ENCODE measurements at places on chromosomes 5 and 9.

DNA sequence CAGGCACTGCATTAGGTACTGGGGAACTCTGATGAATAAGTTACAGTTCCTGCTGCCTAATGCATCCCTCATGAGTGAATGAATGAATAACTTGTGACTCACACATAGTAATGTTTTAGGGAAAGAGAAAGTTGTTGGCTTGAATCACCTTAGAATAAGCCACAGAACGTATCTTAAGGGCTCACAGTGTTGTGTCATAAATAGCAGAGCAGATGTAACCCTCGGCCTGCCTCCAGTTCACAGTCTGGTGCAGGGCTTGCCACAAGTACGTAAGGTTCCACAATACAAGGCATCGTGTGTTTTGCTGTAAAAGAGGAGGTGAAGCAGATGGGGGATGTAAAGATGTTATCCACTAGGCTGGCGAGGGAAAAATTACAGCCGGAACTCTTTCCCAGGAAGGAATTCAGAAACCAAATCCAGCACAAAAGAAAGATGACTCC is 218.7 kb downstream of the TRPM3 start:
- DNase-seq, result no peak

DNA sequence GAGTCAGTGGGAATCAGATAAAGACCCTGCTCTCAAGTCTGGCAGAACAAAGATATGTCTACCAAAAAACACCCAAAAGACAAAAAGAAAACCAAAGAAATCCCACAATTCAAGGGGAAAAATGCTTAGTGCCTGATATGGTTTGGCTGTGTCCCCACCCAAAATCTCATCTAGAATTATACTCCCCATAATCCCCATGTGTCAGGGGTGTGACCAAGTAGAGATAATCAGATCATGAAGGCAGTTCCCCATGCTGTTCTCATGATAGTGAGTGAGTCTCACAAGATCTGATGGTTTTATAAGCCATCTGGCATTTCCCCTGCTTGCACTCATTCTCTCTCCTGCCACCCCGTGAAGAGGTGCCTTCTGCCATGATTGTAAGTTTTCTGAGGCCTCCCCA is 13.4 kb downstream of the FBXO10 start:
- no peak for DNase-seq

GRCh38 chr9:118990949-118991348 is 378.3 kb downstream of the BRINP1 start:
- no peak for DNase-seq

DNA sequence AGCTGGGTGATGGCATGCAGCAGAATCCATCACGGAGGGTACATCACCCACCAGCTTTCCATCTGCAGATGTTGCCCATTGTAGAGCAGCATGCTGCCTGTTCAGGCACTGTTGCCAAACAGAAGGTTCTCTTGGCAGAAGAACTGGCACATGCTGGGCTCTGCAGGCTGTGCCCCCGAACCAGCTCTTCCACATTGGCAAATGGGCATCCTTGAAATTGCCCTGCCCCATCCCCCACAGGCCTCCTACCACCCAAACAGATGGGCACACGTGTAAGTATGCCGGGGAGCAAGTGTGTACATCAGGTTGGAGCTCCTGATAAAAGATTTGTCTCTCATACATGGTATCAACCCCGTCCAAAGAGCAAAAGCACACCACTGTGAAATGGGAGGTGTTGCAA is 220.3 kb upstream of the TAS2R1 start:
- no peak for DNase-seq

DNA sequence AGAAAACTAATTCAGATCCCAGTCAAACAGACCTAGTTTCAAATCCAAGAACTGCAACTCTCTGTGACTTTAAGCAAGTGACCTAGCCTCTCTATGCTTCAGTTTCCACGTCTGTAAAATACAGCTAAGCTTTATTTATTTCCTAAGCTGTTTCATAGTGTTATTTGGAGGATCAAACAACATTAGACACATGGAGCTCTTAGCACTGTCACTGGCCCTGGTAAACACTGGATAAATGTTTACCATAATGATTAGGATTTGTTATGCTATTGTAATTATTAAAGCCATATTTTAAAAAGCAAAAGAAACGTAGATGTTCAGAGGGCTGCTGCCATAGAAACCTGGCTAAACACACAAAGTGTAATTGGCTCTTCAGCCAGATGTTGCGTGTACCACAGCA is 26.6 kb upstream of the C5orf58 start:
- DNase-seq, result no peak

- no peak for DNase-seq
Measured at GRCh38 chr5:58358501-58359178, 101.2 kb downstream of the PLK2 start.

DNA sequence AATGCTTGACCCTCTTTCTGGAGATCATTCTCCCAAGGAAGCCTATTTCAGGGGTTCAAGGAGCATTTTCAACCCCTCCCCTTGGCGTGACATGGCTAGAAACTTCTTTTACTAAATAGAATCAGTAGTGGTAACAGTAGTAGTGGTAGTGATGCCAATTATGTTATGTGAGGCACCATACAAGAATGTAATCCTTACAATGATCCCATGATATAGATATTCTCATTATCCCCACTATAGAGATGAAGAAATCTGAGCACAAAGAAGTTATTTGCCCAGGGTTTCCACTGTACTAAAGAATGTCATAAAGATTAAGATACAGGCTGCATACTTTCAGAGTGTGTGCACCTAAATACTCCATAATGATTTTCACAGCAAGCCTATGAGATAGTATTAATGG is 155.4 kb upstream of the CLINT1 start:
- no peak for DNase-seq

GRCh38 chr9:23672151-23672550 is 153.9 kb downstream of the ELAVL2 start:
- DNase-seq, result no peak

DNA sequence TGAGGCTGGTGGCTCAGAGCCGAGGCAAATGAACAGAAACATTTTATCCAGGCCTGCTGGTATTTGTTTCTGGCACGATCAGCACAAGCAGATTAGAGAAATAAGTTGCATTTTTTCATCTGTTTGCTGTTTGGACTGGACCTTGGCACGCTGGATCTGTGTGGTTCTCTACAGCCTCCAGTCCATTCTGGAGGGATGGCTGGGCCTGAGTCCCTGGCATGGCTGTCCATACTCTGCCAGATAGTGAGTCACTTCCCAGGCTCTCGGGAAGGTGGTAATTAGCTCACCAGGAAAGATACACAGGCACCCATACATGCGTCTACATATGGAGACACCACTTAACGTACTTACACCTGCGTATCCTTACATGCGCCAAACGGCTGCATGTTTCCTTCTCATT is 78.6 kb downstream of the SPRY4 start:
- peak; percentile 79 for DNase-seq

GRCh38 chr5:137313526-137314175 is 185.5 kb downstream of the SPOCK1 start:
- no peak for DNase-seq

GRCh38 chr9:95785209-95785608 is 90.3 kb upstream of the ERCC6L2 start:
- no peak for DNase-seq

DNA sequence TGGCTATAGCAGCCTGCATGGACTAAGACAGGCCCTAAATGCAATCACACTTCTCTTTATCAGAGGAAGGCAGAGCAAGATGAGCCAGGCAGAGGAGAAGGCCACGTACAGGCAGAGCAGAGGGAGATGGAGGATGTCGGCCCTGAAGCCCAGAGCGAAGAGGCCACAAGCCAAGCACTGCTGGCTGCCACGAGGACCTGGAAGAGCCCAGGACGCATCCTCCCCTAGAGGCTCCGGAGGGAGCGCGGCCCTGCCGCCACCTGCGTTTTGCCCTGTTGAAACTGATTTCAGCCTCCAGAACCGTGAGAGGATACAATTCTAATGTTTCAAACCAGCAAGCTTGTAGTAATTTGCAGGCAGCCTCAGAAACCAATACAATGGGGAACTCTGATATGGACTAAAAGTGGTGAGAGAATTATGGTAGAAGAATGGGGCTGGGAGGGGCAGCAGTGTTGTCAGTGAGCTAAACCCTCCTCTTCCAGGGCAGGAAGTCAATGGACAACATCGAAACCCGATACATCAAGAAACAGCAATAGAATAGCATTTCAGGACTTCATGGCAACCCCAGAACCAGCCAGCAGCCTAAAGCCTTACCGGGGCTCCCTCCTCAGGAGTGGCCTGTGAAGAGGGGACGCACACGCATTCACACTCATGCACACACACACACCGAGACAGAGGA is 32.6 kb downstream of the ADAMTS2 start:
- DNase-seq, result peak; percentile 10

GRCh38 chr5:76818844-76819831 is at the start of gene F2RL1:
Gene F2RL1, plus strand, starts transcription at chr5:76819030. Its CDS starts 153 bp downstream, at chr5:76819183.
- peak; percentile 91 for DNase-seq

DNA sequence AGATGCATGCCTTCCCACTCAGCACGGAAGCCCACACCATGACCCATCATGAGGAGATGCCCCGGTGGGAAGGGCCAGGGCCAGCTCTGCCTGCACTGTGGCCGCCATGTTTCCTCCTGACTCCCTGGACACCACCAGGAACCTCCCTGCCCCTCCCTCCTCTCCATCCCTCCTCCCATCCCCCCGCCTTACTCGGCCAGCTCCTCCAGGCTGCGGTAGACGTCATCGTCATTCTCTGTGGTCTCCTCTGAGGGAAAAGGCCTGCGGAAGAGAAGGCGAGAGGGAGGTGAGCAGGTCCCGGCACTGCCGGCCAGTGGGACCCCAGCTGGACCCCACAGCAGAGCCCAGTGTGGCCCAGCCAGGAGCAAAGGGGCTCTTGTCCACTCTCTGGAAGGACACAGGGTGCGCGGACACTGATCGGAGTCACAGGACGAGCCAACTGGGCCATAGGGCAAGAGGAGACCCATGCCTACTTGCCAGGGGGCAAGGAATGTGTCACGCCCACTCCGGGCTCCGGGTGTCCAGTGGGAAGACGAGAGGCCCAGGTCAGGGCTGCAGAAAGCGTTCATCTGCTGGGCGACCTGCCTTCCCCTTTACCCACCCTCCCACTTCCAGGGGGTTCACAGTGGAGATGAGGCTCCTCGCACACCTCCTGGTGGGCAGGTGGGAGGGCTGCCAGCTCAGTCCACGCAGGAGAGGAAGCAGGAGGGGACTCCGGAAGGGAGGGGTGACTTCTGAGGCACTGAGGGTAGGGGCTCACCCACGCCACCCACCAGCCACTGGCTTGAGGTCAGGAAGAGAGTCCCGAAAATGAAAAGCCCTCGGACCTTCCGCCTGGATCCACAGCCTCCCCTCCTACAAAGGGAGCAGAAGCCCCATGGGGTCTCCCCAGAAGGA is 96.2 kb upstream of the SARDH start:
- no peak for DNase-seq

DNA sequence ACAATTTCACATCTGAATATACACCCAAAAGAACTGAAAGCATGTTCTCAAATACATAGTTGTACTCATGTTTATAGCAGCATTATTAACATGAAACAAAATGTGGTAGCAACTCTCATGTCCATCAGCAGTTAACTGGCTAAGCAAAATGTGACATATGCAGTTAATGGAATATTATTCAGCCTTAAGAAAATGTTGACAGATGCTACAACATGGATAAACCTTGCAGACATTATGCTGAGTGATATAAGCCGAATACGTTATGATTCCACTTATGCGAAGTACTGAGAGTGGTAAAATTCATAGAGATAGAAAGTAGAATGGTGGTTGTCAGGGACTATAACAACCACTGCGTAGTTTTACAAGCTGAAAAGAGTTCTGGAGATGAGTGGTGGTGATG is 1469.0 kb upstream of the ACO1 start:
- no peak for DNase-seq

- DNase-seq, result no peak
Measured at GRCh38 chr5:143571642-143572624, 168.4 kb upstream of the NR3C1 start.

Measured in right lobe of liver (tissue), 6 donors.